ENCODE measurements at places on chromosomes 16 and 17. TPM values are rescaled to one million over a fixed set of nuclear protein-coding genes. Genes with fewer than 3 reads are reported as not detected.

GRCh38 chr16:14241631-14242030 lies 170.5 kb downstream of the MRTFB start:
- no peak for DNase-seq

The CDH8 gene
- total RNA-seq, result 39.9 TPM

GRCh38 chr16:10989559-10989958 lies 45.2 kb downstream of the CLEC16A start:
- no peak for DNase-seq

- DNase-seq, result peak; percentile 74
Observed at GRCh38 chr17:80942423-80943345, 49.0 kb upstream of the CHMP6 start.

The CMTM2 gene
- not detected for total RNA-seq

- no peak for DNase-seq
Observed at GRCh38 chr16:1464894-1465566, 9.8 kb downstream of the CLCN7 start.

GRCh38 chr16:11094075-11094856 lies 149.9 kb downstream of the CLEC16A start:
- no peak for DNase-seq

DNA sequence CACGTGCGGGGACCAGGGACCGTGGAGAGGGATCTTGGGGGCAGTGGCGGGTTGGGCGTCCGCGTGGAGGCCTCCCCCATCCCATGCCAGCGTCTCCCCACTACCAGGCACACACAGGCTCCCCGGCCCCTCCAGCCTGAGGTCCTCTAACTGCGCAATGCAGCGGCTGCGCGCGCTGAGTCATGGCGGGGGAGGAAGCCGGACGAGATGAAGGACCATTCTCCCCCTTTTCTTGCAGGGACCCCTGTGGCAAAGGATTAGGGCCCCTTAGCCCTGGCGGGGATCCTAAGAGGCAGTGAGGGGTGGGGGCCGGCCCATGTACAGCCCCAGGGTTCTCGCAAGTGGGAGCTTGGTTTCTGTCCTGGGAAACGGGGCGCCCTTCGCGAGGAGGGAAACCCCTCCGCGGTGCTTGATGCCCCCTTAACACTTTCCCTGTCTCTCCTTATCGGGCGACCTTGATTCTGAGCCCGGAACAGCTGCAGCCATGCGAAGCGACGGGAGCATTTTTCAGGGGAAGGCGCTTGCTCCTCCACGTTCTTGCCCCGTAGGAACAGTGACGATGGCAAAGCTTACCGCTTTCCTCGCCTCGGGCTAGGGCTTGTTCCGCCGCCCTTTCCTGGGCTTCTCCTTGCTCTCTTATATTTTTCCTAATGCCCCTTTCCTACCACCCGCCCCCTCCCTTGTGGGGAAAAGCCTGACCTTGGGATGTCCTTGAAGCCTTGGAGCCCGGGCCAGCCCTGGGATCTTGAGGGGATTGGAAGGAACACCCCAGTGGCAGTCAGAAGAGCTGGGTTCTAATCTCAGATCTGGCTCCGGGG lies 592 bp downstream of the ALDOA start:
- DNase-seq, result no peak

- peak; percentile 33 for DNase-seq
Observed at GRCh38 chr17:46191322-46192188, 1.7 kb downstream of the KANSL1 start.

The SDR42E1 gene
- total RNA-seq, result 0.41 TPM

- DNase-seq, result no peak
Observed at GRCh38 chr16:64823481-64824075, 298.3 kb downstream of the CDH11 start.

DNA sequence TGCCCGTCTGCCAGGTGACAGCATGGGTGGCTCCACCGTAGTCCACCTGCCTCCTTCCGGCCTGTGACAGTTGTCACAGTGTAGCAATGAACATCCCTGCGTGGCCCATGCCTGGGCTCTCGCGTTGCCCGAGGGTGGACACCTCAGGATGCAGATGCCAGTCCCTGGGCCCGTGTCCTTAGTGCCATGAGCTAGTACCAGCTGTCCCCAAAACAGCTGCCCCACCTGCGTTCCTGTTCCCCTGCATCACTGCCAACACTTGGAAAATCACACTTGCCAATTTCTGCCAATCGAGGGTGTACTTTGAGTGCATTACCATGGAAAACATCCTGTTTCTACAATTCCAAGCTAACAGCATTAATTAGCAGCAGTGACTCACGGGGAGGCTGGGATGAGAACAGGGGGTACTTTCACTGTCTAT lies 9.0 kb upstream of the C16orf95 start:
- peak; percentile 64 for DNase-seq

DNA sequence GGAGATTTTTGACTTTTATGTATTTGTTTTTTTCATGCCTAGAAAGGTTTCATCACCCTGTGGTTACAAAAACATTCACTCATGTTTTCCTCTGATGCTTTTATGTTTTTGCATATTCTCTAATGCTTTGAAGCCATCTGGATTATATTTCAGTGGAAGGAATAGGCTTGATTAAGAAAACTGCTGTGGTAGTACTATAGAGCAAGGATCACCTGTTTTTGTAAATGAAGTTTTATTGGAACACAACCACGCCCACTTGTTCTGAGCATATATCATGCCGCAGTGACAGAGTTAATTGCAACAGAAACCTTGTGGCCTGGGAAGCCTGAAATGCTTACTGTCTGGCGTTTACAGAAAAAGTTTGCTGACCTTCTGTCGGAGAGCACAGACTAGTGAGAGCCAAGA lies 11.5 kb downstream of the COX10 start:
- DNase-seq, result no peak

- no peak for DNase-seq
Observed at GRCh38 chr17:50036455-50037261, 19.3 kb upstream of the ITGA3 start.

DNA sequence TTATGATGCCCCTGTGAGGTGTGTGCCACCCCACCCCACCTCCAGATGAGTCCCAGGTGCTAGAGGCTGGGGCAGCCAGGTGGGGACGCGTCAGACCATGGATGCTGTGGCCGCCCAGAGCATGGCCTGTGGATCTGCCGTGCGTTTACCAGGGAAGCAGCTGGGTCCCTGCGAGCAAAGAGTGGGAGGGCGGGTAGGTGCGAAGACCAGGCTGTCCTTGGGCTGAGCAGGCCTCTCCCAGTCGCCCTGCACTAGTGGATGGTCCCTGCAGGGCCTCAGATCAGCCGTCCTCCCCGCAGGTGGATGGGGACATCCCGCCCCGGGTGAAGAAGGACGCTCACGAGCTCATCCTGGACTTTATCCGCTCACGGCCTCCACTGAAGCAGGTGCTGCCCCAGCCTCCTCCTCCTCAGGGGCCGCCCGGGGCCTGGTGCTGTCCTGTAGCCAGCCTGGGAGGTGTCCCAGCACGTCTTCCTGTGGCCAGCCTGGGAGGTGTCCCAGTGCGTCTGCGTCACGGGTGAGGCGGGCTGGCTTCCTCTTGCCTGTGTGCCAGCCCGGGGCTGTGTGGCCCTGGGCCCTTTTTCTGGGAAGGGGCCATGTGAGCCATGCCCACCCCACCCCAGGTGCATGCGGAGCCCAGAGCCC lies 18.0 kb upstream of the TCF25 start:
- DNase-seq, result no peak
